ENCODE measurements at places on chromosomes 6 and 20. TPM values are rescaled to one million over a fixed set of nuclear protein-coding genes. Genes with fewer than 3 reads are reported as not detected.

The NCOA7 gene
- total RNA-seq = 19.2 TPM

GRCh38 chr20:16317445-16318362 lies 255.5 kb downstream of the KIF16B start:
- ATAC-seq = no peak

DNA sequence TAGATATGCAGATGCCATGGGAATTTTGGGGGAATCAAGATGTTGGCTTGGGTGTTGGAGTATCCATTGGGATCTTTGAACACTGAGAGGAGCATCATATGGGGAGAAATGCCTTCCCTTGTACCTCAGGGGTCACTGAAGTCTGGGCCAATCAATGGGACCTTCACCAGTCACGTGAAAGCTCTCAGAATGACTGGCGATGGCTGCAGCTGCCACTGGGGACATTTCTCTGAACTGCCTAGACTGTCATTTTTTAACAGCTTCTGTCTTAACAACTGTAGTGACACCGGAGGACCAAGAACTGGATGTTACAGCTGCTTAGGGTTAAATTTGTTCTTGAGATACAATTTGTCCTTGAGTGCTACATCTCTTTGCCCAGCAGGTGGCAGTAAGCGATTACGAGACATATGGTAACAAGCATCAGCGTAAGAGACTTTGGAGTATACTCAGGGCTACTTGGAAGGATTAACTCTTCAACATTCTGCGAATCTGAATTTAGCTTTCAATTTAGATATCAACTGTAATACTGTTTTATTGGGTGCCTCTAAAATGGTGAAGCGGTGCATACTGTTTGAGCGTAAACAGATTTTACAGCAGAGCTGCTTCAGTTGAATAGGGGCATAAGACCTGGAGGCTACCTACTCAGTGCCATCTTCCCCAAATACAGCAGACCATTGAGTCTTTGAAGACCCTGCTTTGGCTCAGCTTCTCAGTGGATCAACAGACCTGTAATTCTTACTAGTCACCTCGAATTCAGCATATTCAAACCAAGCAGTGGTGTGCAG lies 36.0 kb downstream of the CCN2 start:
- no peak for ATAC-seq

- ATAC-seq = peak; percentile 4
Observed at GRCh38 chr6:63572747-63573075, 431 bp downstream of the LOC128125822 start.

The L3MBTL3 gene
- total RNA-seq = 9.6 TPM

All from motor neuron (in vitro differentiated cells).